ENCODE measurements at places on chromosomes 2 and 18.
A peak's percentile ranks its signal among the peaks of the same experiment; 100 is the strongest.

DNA sequence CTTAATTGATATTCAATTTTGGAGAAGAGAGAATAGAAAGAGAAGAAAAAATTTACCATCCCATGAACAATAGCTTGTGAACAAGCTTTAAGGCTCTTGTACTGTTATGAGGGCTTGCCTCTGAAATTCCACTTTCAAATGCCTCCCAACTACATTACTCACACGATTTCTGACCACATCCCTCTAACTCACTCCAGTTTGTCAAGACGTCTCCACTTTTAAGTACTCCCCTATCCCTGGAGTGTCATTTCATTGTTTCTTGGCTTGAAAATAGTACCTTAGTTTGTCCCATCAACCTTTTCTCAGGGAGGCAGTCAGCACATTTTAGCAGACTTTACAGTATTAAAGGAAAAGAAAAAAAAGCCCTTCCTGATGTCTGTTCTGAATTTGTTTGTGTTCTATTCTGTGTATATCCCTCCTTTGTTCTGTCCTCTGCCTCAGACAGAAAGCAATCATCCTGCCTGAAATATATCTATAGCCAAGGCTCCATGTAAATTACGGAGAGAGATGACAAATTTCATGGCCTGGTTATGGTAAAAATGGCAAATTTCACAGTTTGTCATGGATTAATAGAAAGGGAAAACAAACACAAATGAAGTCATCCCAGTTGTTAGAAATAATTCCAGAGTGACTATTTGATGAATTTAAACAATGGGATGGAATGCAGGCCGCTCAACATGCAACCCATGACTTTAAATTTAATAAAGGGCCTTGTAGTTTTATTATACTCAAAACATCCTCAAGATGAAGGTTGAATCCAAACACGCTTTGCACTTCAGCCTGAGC is 228.8 kb downstream of the ETAA1 start:
- DNase-seq, result no peak
- no peaks in the 10 kb centered on the region for H3K36me3 ChIP-seq
- H3K4me3 ChIP-seq, result no peak overlapping the region
- H3K27ac ChIP-seq, result no peak overlapping the region
- no peaks in the 10 kb centered on the region for H3K27me3 ChIP-seq

DNA sequence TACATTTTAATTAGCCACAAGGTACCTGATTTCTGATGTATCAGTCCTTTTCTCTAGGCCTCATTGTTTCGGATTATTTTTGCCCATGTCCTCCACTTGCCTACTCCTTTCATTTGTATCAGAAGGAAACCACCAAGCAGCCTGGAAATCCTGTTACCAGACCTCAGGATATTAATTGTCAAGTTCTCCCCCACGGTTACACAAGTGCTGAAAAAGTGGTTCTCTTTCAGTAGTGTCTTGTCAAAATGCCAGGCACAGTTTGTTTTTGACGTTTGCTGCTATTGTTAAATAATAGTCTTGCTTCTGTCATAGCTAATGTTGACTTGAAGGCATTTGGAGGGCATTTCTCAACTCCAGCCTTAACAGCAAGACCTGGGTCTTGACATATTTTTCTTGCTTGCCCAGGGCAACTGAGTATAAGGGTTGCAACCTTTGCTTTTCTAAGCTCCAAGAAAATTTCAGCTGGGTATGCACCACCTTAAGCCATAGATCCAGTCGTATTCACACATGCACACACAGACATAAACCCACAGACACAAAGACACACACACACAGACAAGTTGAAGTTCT is 31.0 kb downstream of the INSIG2 start:
- H3K4me1 ChIP-seq, result peaks cover 6% of the 10 kb centered on the region
- H3K4me3 ChIP-seq, result no peak overlapping the region
- no peak for DNase-seq
- H3K27me3 ChIP-seq, result no peaks in the 10 kb centered on the region

DNA sequence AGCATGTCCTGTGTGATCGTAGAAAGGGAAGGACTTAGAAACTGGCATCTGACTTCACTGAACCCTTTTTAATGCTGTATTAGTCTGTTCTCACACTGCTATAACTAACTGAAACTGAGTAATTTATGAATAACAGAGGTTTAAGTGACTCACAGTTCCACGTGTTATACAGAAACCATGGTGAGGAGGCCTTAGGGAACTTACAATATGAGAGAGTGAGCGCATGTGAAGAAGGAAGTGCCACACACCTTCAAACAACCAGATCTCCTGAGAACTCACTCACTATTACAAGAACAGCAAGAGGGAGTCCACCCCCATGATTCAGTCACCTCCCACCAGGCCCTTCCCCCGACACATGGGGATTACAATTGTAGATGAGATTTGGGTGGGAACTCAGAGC is 811.3 kb downstream of the CPS1 start:
- no peak for DNase-seq
- no peaks in the 10 kb centered on the region for H3K4me1 ChIP-seq
- no peaks in the 10 kb centered on the region for H3K27me3 ChIP-seq
- H3K36me3 ChIP-seq, result no peaks in the 10 kb centered on the region
- no peak overlapping the region for H3K4me3 ChIP-seq

DNA sequence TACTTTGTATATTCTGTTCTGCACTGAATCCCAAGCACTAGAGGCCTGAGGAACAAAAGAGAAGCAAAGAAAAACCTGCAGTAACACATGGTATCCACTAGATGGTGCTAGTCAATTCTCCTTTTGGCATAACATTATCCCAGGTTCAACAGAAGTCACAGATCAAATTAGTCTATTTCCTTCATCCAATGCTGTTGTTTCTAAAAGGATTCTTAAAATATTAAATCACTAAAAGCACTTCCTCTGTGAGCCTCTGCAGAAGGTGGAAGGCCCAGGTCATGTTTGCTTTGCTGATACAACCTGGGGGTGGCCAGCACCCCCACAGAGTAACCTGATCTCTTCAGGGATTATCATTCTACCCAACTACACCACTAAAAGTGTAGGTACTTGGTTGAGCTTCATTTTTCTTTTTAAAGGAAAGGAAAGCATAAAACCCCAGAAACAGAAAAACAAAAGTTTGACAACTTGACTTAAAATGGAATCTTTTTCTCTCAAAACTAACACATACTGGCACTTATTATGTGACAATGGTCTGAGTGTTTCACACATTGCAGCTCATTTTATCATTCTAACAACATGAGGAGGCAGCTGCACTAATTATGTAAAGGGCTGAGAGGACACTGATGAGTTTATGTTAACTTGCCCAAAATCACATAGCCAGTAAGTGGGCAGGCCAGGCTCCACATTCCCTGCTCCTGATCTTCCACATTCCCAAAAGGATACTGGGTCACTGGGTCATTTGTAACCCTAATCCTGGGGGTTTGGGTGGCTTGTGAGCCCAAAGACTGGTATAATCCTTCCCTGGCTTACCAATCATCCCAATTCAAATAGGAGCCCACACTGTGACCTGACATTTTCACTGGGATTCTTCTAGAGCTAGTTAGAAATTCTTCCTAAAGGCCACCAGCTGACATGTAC is 66.8 kb upstream of the DNER start:
- H3K27me3 ChIP-seq, result no peaks in the 10 kb centered on the region
- peaks cover 9% of the 10 kb centered on the region for H3K36me3 ChIP-seq
- H3K27ac ChIP-seq, result no peak overlapping the region
- no peaks in the 10 kb centered on the region for H3K4me1 ChIP-seq
- no peak overlapping the region for H3K4me3 ChIP-seq
- no peak for DNase-seq

DNA sequence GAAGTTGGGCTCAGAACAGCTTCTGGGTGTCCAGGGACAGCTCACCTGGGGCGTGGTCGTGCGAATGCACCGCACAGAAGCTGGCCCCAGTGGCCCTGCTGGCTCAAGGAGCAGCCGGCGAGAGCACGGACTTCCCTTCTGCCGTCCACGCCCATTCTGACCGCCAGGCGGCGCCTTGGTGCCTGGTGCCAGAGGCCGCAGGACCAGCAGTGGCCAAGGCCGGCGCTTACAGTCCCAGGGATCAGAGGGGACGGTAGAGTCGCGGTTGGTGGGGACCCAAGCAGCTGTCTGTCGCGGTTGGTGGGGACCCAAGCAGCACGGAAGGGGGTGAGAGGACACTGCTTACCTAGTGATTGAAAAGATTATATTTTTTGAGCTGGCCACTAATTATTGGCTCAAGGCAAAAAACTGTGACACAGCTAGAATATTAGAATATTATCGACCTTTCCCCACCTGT is 25.7 kb downstream of the NPPC start:
- H3K4me3 ChIP-seq, result no peak overlapping the region
- peak; percentile 83 for DNase-seq
- no peaks in the 10 kb centered on the region for H3K36me3 ChIP-seq
- H3K27ac ChIP-seq, result no peak overlapping the region

- H3K27me3 ChIP-seq, result no peaks in the 10 kb centered on the region
- H3K27ac ChIP-seq, result peak overlapping the region; percentile 28
- no peak overlapping the region for H3K4me3 ChIP-seq
Observed at GRCh38 chr2:64246962-64247361, 102.7 kb upstream of the PELI1 start.

DNA sequence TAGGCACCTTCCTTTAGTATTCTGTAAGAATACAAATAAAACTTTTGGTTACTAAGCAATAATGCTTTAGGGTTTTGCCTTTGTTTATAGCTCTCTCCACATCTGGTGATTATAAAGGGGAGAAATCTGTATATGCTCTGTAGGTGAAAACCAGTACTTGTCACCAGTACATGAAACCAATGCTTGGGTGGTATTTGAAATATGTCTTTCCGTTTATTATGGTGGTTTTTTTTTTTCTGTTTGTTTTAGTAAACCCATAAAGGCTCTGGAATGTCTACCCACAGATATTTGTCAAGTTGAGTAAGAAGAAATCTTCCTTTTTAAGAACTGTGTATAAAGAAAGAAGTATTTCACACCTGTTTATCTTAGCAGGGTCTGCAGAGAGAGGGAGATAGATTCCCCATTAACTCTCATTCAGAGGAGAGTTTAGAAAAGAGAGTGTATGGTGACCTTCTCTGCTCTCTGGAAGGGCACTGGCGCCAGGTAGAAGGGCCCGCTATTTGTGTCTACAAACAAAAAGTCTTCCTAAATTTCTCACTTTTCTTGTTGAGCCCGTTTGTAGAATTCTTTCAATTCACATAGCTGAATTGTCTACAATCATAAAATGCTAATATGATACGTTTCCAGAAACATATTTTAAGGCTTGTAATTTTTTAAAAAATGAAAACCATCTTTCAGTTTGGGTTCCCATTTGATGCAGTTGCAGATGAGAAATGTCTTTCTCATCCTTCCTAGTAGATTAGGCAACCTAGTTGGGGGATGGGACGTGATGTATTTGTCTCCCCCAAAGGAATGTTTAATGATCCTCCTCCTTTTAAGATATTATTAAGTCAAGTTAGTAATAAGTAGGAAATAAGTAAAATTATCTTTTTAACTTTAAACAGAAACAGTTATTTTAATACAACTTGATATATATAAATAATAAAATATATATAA is 33.9 kb downstream of the MAP3K20 start:
- no peak for DNase-seq
- H3K4me3 ChIP-seq, result no peak overlapping the region
- H3K36me3 ChIP-seq, result no peaks in the 10 kb centered on the region
- H3K27ac ChIP-seq, result no peak overlapping the region
- peaks cover 9% of the 10 kb centered on the region for H3K4me1 ChIP-seq

GRCh38 chr2:375270-375955 is 87.5 kb upstream of the ALKAL2 start:
- H3K27ac ChIP-seq, result peak overlapping the region; percentile 92
- no peak overlapping the region for H3K4me3 ChIP-seq
- peaks cover 2% of the 10 kb centered on the region for H3K4me1 ChIP-seq
- no peaks in the 10 kb centered on the region for H3K36me3 ChIP-seq

DNA sequence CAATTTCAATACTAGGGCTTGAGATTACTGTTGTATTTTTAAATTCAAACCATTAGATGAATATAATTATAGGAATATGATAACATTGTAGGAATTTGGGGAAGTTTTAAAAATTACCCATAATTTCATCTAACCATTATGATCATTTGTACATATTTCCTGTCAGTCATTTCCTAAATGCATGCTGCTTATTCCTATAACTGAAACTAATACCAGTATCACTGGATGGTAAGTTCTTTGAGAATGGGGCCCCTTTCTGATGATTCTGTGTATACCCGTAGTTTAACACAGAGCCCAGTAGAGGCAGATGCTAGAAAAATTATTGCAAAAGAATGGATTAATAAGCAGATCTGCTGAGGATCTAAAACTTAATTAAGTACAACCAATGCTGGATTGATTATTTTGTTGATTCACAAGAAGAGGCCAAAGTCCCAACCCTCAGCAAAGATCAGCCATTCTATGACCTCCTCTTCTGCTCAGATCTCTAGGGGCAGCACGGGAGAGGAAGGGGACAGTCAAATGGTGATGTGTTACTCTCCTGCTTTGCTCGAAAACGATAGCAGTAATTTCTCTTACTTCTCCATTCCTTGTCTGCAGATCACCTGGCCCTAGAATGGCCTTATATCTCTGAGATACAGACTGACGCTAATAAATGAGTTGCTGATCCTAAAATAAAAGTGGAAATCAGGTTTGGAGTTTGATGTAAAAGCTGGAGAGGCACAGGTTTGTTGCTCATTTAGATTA is 69.5 kb upstream of the PELI1 start:
- H3K36me3 ChIP-seq, result no peaks in the 10 kb centered on the region
- no peak for DNase-seq
- H3K4me1 ChIP-seq, result no peaks in the 10 kb centered on the region
- peaks cover 1% of the 10 kb centered on the region for H3K27me3 ChIP-seq
- no peak overlapping the region for H3K4me3 ChIP-seq
- no peak overlapping the region for H3K27ac ChIP-seq

GRCh38 chr2:86603905-86604304 is 19.8 kb downstream of the RNF103 start:
- H3K27me3 ChIP-seq, result no peaks in the 10 kb centered on the region
- peaks cover 3% of the 10 kb centered on the region for H3K36me3 ChIP-seq
- H3K4me1 ChIP-seq, result no peaks in the 10 kb centered on the region
- DNase-seq, result no peak

GRCh38 chr2:229118336-229118735 is 152.8 kb downstream of the PID1 start:
- no peak overlapping the region for H3K4me3 ChIP-seq
- peaks cover 2% of the 10 kb centered on the region for H3K4me1 ChIP-seq
- H3K27ac ChIP-seq, result no peak overlapping the region
- DNase-seq, result no peak

GRCh38 chr2:69177785-69178636 is 165.0 kb downstream of the ANTXR1 start:
- no peaks in the 10 kb centered on the region for H3K36me3 ChIP-seq
- peak overlapping the region; percentile 85 for H3K27ac ChIP-seq
- no peak overlapping the region for H3K4me3 ChIP-seq
- peaks cover 6% of the 10 kb centered on the region for H3K4me1 ChIP-seq

DNA sequence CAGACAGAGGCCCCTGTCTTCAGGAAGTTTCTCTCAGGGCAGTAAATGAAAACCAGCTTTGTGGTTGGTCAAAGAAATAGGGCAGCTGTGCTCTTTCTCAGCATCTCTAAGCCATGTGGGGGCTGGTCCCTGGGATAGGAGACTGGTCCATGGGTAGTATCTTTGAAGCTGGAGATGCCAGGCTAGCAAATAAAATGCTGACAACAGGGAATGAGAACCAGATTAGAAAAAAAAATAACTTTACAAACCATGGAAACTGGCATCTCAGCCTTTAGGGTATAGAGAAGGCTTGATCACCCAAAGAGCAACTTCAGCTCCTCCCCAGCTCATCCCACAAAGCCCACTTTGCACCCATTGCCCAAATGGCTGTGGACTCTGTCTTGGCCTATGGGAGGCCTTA is 138.1 kb downstream of the TTC32 start:
- no peaks in the 10 kb centered on the region for H3K27me3 ChIP-seq
- no peaks in the 10 kb centered on the region for H3K36me3 ChIP-seq
- no peaks in the 10 kb centered on the region for H3K4me1 ChIP-seq
- no peak overlapping the region for H3K27ac ChIP-seq
- no peak overlapping the region for H3K4me3 ChIP-seq

- H3K27me3 ChIP-seq, result no peaks in the 10 kb centered on the region
- H3K36me3 ChIP-seq, result no peaks in the 10 kb centered on the region
- H3K4me1 ChIP-seq, result no peaks in the 10 kb centered on the region
- no peak for DNase-seq
Observed at GRCh38 chr2:230669386-230669950, 43.2 kb upstream of the CAB39 start.

Data from aorta (tissue), 5 donors.